CD4-positive, alpha-beta T cell (primary cell): ENCODE measurements at places on chromosomes 2 and 18. TPM values are rescaled to one million over a fixed set of nuclear protein-coding genes. Genes with fewer than 3 reads are reported as not detected.

The CCDC121 gene
- 0.47 TPM for total RNA-seq

GRCh38 chr2:205171261-205171940, 510.9 kb upstream of the NRP2 start:
- no peak for DNase-seq

The CCDC68 gene
- total RNA-seq = not detected

GRCh38 chr18:52163478-52163877, 176.5 kb upstream of the DCC start:
- DNase-seq = no peak
